T-helper 9 cell (primary cell): ENCODE measurements at places on chromosomes 7 and 10.

DNA sequence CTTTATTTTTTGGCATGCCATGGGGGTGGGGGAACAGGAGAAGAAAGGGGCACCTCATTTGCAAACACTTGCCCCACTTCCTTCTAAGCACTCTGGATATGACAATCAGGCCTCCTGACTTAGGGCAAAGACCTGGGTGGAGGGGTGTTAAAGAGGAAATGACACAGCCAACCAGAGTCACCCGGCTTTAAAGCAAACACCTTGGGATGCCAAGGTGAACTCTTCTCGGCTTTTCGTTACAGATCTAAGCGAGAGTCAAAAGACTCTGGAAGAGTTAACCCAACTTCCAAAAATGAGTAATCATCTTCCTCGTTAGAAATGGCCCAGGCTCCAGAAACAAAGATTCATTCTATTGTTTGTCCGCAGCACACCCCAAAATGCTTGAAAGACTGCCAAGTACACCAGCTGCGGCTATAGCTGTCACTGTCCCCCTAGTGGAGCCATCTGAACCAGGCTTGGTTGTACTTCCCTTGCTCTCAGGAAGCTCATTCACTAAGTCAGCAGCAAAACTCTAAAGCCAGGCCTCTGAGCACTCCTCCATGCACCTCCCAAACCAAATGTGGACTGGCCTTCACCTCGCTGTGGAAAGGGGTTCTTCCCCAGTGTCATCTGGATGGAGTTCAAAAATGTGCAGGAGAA lies 24.8 kb downstream of the FAM53B start:
- peak; percentile 60 for DNase-seq

DNA sequence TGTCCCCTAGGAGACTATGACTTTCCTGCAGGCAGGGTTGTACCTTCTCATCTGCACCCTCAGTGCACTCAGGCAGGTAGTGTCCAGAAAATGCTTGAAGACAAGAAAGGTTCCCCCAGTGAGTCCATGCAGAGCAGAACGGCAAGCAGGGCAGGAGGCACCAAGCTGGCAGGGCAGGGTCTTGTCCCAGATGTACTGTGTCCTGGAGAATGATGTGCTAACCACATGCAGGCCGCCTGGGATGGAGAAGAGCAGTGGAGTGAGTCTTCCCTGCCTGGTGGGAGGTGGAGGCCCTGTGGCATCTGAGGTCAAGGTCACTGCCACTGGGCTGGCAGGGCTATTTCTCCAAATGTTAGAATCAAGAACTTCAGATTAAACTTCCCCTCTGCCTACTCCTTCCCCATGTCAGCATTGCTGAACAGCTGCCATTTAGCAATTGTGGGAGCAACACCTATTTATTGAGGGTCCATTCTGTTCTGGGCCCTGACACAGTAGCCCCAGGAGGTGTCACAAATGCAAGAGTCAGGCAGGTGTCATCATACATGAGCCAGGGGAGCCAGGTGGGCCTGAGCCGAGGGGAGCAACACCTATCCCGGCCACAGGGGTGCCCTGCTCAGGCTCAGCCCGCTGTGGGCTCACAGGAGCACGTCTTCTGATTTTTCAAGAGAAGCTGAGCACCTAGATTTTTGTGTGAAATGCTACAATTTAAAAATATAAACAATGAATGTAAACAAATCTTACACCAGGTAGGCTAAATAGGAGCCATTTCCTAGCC lies 34.1 kb downstream of the PTPRE start:
- no peak for DNase-seq

GRCh38 chr7:155431711-155432110 lies 26.2 kb upstream of the EN2 start:
- no peak for DNase-seq

DNA sequence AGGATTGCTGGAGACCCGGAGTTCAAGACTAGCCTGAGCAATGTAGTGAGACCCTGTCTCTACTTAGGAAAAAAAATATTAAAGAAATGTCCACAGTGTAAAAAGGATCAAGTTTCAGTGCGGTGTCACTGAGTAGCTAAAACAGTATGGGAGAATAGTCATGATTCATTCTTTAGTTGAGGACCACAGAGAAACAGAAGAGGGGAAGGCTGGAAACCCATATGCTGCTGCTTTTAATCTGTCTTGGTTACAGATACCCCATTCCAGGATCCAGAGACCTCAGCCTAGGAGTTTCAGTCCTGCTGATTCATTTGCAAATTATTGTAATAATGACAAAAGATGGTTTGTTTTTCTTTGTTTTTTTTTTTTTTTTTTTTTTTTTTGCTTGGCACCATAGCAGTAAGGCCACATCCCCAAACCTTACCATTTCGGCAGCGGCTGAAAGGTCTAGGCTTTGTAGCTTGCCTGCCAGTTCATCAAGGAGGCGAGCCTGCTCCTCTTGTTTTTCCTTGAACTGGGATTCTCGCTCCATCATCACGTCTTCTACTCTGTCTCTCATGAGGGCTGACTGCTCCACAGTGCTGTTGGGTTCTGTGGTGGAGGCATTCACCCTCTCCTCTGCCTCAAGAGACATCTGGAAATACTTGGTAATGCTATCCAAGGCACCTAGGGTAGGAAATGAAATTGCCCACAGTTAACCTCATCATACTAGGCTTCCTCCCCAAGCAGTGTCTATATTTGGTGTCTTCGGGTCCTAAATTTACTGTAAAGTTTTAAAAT lies 44.2 kb downstream of the DLD start:
- no peak for DNase-seq

GRCh38 chr7:92925876-92926696 lies 89.7 kb upstream of the CDK6 start:
- DNase-seq = no peak

- no peak for DNase-seq
Measured at GRCh38 chr7:2689343-2689847, 1.4 kb downstream of the AMZ1 start.

- DNase-seq = no peak
Measured at GRCh38 chr10:75074711-75075445, 36.6 kb upstream of the SAMD8 start.

- no peak for DNase-seq
Measured at GRCh38 chr7:111370002-111370401, 192.3 kb downstream of the IMMP2L start.

DNA sequence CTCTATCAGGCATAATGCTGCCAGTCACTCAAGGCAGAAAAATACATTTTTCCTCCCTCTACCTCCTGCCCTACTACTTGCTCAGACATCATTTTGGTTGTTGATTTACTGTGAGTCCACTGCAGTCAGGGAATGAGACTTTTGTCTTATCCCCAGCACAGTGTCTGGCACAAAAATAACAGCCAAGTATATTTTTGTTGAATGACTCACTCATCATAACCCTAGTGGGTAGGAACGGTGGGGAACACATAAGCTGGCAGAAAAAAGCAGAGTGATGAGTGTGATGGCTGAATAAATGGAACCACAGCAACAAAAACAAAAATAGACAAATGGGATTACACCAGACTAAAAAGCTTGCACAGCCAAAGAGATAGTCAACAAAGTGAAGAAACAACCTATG lies 65.8 kb upstream of the LAMB4 start:
- DNase-seq = no peak
